ENCODE measurements at places on chromosomes 6 and 20.

DNA sequence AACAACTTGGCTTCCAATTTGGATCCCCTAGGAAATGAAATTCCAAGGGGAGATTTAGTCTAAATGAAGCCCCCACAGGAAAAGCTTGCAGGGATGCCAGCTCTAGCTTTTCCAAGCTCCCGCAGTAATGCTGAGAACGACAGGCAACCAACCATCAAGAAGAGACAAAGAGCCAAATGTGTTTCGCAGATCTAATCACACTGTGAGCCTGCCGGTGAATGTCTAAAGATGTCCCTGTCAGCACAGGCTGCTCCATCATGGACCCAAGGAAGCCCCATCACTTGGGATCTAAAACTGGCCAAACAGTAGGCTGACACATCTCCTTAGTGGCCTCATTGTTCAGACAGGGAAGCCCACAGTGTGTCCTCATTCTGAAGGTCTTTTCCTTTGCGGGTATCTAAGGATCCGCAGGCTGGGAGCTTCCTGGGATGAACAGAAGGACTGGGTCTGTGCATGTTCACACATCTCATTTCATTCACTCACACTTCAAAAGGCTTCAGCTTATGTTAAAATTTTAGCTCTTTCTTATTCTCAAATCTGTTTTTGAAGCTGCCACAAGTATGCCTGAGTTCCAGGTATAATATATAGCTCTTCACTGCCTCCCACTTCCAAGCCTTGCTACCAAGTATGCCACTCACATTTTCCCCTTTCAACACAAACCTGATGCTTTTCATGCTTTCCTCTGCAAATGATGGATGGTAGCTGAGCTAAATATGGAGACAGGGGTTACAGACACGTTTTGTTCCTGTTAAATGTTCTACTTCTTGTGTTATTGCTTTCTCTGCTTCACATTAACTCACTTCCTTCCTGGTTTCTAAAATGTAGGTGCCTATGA, 229.8 kb downstream of the HIVEP2 start:
- DNase-seq: no peak

GRCh38 chr6:127190552-127190951, 72.1 kb downstream of the RSPO3 start:
- DNase-seq: no peak

GRCh38 chr6:16098211-16098610, 30.7 kb upstream of the MYLIP start:
- DNase-seq: no peak

- no peak for DNase-seq
These were observed 403.9 kb upstream of the SULF2 start for GRCh38 chr20:48189181-48189580.

GRCh38 chr6:130575557-130575956, 209.7 kb downstream of the TMEM200A start:
- DNase-seq: no peak

GRCh38 chr6:40819182-40819834, 219.7 kb downstream of the UNC5CL start:
- no peak for DNase-seq

- no peak for DNase-seq
These were observed 143.1 kb upstream of the RREB1 start for GRCh38 chr6:6964675-6965074.

Measured in activated naive CD8-positive, alpha-beta T cell treated with anti-CD3 and anti-CD28 coated beads, Interleukin-2, amount 50 U/mL, for 16 hours (primary cell).